ENCODE measurements at places on chromosomes 12 and 14. TPM values are rescaled to one million over a fixed set of nuclear protein-coding genes. Genes with fewer than 3 reads are reported as not detected.

The RNF212B gene
- not detected for total RNA-seq

The RNASE9 gene
- not detected for total RNA-seq

The SPIC gene
- total RNA-seq, result not detected

The AGAP2 gene
- total RNA-seq, result 2.1 TPM

The COX8C gene
- total RNA-seq, result not detected

The C1R gene
- total RNA-seq, result 5.3 TPM

The AHNAK2 gene
- 12.6 TPM for total RNA-seq

The TAS2R14 gene
- total RNA-seq, result 2.2 TPM

The UBE2N gene
- 178 TPM for total RNA-seq

The SLC6A15 gene
- total RNA-seq, result 38.2 TPM

The NUP107 gene
- 91.0 TPM for total RNA-seq

The CAND1 gene
- 150 TPM for total RNA-seq

The LAG3 gene
- total RNA-seq, result 1.4 TPM

The SSPN gene
- not detected for total RNA-seq

The TAS2R7 gene
- total RNA-seq, result not detected

The AQP5 gene
- total RNA-seq, result 0.49 TPM

The B4GALNT1 gene
- 25.6 TPM for total RNA-seq

The ESR2 gene
- 0.15 TPM for total RNA-seq

The CIROP gene
- total RNA-seq, result not detected

The DCAF5 gene
- 8.6 TPM for total RNA-seq

The ALKBH1 gene
- 10.0 TPM for total RNA-seq

The SLC39A5 gene
- not detected for total RNA-seq

The IFI27 gene
- not detected for total RNA-seq

The IFI27L1 gene
- total RNA-seq, result 7.0 TPM

The ENDOU gene
- total RNA-seq, result 0.13 TPM

The LRRC74A gene
- not detected for total RNA-seq

The RASAL1 gene
- 0.50 TPM for total RNA-seq

The TAS2R46 gene
- total RNA-seq, result 0.61 TPM

The GNS gene
- 30.4 TPM for total RNA-seq

The NGB gene
- not detected for total RNA-seq

The B3GNT4 gene
- total RNA-seq, result 0.37 TPM
